ENCODE measurements at places on chromosomes 16 and 17.

GRCh38 chr16:66289051-66289680, 77.3 kb upstream of the CDH5 start:
- DNase-seq = no peak

DNA sequence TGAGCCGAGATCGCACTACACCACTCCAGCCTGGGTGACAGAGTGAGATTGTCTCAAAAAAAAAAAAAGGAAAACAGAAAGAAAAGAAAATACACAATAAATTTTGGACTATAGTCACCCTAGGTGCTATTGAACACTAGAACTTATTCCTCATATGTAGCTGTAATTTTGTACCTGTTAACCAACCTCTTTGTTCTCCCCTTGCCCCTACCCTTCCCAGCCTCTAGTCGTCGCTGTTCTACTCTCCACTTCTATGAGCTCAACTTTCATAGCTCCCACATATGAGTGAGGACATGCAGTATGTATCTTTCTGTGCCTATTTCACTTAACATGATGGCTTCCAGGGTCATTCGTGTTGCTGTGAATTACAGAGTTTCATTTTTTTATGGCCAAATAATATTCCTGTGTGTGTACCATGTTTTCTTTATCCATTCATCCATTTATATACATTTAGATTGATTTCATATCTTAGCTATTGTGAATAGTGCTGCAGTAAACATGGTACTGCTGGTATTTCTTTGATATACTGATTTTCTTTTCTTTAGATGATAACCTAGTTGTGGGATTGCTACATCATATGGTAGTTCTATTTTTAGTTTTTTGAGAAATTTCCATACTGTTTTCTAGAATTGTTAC, 28.3 kb downstream of the VPS35L start:
- peak; percentile 66 for DNase-seq

DNA sequence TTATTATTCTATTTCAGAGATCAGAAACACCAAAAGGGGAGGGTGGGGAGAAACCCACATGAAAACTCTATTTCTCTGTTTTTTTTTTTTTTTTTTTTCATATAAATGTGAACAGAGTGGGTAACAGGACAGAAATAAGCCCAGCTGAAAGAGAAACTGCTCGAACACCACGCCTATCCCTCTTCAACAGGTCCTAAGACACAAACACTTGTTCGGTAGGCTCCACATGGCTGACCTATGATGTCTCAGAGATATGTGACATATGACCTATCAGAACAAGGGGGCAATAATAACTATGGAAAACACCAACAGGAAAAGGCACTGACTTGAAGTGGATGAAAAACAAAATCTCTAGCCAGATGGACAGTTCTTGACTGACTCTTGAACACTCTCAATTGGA, 44.8 kb downstream of the PARN start:
- no peak for DNase-seq

DNA sequence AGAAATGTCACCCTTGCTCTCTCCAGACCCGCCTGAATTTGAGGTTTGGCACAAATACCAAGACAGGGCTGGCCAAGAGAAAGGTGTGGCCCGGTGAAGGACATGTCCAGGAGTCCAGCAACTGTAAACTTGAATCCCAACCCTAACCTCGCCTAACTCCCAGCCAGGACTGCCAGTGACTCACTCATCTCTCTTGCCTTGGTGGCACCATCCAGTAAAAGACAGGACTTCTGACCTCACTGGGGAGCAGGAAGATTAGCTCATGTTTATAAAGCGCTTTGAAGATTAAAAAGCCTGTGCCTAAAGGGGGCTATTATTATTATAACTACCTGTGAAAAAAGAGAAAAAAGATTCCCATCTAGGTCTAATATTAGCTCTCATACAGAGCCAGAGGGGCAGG, 335.3 kb downstream of the SOX9 start:
- DNase-seq = peak; percentile 31

DNA sequence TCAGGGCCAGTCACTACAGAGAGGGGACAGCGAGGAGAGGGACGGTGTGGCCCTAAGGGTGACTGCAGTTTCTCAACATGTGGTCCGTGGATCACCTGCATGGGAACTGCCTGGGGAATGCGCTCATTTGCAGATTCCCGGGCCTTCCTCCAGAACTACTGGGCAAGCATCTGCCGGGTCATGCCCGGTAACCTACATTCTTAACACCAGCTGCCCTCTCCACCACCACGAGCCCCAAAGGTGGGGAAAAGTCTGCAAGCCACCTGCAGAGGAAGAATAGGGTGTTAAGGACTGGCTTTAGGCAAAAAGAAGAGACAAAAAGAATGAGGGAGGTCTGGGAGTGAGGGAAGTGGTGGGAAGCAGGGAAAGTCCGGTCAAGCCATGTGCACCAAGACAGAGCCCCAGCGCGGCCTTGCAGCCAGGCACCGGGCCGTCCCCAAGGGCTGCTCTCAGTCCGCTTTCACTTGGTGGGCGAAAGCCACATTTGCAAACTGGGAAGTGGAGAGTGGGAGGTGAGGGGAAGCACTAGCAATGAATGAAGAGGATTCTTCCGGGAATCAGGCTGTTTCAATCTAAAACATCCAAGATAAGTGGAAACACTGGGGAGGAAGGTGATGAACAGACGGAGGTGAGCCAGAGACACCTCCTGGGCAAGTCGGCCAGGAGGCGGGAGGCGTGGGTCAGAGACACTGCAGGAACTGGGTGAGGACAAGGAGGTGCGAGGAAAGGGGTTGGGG, 70.3 kb downstream of the N4BP1 start:
- DNase-seq = no peak

- no peak for DNase-seq
These were observed 13.1 kb downstream of the SOST start for GRCh38 chr17:43745541-43745940.

GRCh38 chr17:56319531-56319930, 166.3 kb downstream of the ANKFN1 start:
- peak; percentile 69 for DNase-seq

- peak; percentile 51 for DNase-seq
These were observed 749 bp downstream of the GRIN2A start for GRCh38 chr16:10181196-10182162.

DNA sequence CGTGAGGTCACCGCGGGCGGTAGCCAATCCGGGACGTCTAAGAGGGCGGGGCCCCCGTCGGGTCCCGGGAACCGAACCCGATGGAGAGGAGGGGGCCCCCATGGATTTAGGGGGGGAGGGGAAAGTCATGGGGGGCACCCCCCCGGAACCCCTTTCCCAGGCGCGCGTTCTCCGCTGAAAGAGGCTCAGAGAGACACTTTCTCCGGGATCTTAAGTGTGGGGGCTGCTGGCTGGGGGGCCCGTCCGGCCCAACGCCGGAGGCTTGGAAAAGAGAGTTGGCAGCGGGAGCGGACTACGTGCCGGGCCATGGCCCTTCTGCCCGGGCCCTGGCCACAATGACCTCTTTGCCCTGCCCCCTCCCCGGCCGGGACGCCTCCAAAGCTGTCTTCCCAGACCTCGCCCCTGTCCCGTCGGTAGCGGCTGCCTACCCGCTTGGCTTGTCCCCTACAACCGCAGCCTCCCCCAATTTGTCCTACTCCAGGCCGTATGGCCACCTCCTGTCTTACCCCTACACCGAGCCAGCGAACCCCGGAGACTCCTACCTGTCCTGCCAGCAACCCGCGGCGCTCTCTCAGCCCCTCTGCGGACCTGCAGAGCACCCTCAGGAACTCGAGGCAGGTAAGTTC, at the start of gene DLX4:
DLX4 (plus strand) TSS at position 57 of the 626 bp plus-strand sequence; CDS start at position 336, 279 bp downstream.
- DNase-seq = peak; percentile 81

DNA sequence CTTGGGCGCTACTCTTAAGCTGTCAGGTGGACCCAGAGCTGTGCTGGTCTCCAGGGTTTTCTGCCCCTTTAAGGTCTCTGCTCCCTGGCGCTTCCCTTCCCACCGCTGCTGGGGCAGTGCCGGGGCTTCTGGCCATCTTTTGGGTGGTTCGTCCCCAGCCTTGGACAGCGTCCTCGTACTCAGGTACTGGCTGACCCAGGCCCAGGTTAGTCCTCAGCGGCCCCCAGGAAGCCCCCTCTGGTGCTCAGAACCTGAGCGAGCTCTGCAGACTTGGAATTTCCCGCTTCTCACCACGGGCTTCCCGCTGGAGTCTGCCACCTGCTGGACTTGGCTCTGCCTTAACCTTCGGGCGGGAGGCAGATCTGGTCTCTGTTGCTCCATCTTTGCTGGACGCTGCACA, 94.1 kb upstream of the ZNF750 start:
- no peak for DNase-seq

- DNase-seq = no peak
These were observed 3.7 kb upstream of the DPEP2 start for GRCh38 chr16:68003031-68003430.

DNA sequence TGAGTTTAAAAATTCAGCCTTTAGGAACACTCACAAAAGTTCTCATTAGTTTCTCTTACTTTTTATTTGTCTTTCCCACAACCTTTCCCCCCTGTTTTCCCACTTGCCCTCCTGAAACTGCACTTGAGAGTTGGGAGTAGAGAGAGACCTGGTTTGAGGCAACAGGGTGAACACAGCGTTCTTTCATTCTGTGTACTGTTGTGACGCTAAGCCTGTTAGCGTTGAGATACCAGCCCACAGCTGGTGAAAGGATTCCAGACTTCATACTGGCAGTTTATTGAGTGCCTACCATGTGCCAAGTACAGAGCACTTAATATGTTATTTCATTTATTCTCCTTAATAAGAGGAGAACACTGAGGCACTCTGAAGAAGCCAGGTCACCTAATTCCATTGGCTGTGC, 10.3 kb downstream of the TNRC6C start:
- no peak for DNase-seq

DNA sequence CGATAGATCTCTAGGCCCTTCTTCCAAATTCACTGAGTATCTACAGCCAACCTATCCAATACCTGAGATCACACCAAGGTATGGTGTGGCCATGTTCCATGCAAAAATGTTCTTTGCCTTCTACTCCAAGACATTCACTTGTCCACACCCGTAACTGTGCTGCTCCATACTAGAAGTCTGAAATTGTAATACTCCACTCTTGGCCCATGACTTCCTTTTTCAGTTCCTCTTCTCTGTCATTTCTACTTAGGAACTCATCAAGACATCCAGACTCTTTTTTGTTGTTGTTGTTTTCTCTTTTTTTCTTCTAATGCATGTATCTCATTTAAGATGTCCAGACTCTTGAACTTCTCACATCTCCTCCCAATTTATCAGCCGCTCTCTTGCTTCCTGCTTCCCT, 42.5 kb upstream of the KSR1 start:
- DNase-seq = no peak

DNA sequence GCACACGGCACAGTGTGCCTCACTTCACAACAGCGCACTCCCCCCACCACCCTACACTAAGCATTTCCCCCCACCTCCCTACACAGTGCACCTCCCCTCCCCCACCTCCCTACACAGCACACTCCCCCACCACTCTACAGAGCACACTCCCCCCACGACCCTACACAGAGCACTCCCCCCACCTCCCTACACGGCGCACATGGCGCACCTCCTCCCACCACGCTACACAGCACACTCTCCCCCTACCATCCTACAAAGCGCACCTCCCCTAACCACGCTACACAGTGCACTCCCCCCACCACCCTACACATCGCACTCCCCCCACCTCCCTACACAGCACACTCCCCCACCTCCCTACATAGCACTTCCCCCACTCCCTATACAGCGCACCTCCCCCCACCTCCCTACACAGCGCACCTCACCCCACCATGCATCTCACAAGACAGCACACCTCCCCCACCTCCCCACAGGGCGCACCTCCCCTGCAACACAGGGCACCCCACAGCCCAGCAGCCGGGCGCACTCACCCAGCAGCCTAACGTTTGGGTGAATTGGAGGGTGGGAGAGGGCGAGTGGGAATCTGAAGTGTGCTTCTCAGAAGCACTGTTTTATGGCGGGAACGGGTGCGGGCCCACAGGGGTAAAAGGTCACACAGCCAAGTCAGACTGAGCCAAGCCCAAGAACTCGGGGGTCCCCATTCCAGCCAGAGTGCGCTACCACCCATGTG, 10.3 kb downstream of the KNOP1 start:
- no peak for DNase-seq

DNA sequence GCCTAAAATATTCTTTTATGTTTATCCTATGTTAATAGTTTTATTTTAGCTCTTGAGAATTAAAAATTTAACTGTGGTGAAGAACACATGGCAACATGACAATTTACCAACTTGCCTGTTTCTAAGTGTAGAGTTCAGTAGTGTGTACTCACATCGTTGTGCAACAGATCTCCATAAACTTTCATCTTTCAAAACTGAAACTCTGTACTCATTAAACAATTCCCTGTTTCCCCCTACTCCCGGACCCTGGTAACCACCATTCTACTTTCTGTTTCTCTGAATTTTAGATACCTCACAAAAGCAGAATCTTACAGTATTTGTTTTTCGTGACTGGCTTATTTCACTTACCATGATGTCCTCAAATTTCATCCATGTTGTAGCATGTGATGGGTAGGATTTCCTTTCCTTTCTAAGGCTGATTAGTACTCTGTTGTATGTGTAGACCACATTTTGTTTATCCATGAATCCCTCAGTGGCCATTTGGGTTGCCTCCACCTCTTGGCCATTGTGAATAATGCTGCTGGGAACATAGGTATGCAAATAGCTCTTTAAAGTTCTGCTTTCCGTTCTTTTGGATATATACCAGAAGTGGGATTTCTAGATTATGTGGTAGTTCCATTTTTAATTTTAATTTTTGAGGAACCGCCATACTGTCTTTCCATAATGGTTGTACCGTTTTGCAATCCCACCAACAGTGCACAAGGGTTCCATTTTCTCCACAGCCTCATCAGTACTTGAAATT, 17.4 kb downstream of the IST1 start:
- DNase-seq = no peak

DNA sequence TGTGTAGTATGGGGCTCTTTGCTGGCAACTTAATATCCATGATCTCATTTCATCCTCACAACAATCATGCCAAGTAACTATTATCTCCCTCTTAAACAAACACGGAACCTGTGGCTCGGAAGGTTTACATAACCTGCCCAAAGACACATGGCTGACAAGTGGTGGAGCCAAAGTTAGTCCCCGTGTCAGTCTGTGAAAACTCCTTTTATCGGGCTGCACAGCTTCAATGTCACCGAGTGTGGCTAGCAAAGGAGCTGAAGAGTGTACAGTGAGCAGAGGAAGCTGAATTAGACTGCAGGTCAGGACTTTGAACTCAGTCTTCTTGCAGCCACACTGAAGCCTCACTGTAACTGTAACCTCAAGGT, 80.3 kb downstream of the PARN start:
- no peak for DNase-seq

- DNase-seq = no peak
These were observed 141.5 kb upstream of the PLCG2 start for GRCh38 chr16:81637336-81638235.

DNA sequence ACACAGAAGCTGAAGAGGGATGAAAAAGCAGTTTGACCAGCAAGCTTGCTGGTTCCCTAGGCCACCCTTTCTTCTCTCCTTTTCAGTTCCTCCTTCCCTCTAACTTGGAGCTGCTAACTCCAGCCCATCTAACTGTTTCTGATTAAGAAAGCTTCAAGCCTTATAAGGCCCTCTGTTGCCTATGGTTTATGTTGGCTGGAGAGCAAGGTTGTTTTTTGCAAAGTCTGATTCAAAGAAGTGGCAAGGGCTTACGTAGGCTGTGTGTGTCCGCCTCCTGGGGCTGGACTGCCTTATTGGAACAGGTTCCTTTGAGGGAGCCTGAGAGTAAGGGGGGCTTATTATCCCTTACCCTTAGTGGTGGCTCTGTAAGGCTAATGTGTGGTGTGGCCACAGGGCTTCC, 7.1 kb downstream of the AKAP1 start:
- no peak for DNase-seq

Data from ACHN (cell line).